ENCODE measurements at places on chromosomes 6 and 20.

DNA sequence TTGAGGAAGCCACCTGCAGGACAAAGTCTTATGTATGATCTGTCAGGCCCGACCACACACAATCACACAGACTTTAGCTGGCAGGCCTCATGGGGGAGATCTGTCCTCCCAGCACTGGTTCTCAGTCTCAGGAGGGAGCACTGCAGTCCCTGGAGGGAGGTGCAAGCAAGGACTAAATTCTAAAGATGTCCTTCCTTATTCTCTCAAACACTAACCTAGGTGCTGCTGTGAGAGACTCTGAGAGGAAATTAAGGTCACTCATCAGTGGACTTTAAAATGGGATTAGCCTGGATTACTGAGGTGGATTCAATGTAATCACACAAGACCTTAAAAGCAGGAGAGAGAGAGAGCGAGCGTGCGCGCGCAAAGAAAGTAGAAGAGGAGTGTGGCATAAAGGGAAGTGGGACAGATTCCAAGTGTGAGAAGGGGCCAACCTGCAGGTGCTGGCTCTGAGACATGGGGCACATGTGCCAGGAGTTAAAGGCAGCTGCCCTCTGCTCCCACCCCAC, 14.3 kb downstream of the GLO1 start:
- DNase-seq = no peak

GRCh38 chr20:51315390-51315789, 227.1 kb downstream of the NFATC2 start:
- no peak for DNase-seq

- no peak for DNase-seq
Observed at GRCh38 chr6:142013287-142013686, 119.4 kb upstream of the GJE1 start.

GRCh38 chr6:40831381-40831780, 207.6 kb downstream of the UNC5CL start:
- DNase-seq = no peak

GRCh38 chr6:158322400-158322723, 10.1 kb downstream of the TULP4 start:
- DNase-seq = no peak

DNA sequence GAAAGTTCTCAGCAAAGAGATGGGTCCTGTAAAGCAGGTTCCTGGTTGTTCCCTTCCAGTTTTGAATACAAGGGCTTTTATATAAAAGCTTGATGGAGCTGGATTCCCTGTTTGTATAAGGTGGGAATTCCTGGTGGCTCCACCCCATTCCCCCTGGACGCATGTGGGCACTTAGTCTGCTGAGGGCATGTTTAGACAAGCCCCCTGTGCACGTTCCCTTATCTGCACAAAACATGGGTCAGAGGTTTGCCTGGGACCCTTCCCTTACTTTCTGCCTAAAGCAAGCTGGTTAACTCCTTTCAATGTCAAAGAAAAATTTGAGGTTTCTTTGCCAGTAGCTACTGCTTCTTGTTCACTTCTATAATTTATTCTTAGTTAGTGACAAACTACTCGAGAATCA, 181.1 kb downstream of the BCKDHB start:
- DNase-seq = no peak

DNA sequence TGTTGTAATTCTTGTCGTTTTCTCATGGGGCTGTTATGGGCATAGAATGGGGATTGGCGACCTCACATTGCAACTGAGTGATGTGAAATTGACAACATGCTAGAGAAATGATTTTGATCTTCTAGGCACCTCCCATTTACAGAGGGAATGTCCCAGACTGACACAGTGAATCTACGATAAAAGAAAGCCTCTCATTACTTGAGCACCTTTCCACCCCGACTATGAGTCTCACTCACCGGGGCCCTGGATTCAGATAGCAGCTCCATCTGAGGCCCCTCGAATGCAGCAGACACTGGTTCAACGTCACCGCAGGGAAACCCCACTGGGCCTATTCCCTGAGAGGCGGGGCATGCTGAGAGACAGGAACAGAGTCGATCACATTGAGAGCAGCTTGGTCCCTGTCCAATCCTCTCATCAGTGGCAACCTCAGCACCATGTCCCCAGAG, 49.1 kb downstream of the NFATC2 start:
- DNase-seq = no peak

DNA sequence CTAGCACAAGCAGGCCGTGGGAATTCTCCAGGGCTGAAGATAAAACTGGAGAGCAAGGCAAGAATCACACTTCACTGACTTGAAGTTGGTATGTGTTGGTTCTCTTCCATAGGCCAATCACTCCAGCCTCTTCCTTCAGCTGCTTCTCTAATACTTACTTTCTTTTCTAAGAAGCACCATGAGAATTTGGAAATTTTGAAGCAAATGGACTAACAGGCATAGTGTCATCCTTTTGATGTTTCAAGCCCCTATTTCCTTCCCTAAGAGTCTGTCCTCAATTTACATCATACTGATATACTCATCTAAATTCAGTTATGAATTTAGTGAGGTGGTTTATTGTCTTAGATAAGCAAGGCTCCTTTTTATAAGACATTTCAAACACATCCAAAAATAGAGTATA, 24.0 kb downstream of the SLC26A8 start:
- DNase-seq = no peak

- DNase-seq = no peak
Observed at GRCh38 chr6:38750968-38751615, 36.0 kb downstream of the DNAH8 start.

- no peak for DNase-seq
Observed at GRCh38 chr6:156627524-156627923, 149.7 kb upstream of the ARID1B start.

DNA sequence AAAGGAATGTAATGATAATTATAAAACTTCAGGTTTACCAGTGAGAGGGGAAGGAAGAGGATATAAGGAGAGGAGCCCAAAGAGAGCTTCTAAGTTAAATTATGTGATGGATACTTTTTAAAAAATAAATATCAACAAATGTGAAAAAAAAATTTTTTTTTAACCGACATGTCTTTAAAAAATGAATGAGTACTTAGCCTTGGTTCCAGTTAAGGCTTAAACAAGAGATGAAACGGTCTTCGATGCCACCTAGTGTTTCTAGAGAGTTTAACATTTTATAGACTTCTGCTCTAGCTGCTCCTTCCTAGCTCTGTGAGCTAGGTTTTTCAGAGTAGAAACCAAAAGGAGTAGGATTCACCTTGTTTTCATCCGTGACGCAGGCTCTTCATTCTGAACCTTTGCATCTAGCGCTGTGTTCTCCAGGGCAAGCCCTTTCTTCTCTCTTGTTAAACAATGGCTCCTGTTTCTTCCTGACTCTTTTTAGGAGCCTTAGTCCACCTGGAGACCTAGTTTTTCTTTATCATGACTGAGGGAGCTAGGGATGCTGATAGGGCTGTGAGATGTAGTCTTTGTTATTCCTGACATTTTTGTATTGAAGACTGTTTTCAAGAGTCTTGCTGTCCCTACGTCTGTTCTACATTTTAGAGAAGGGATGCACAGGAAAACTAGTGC, 42.4 kb upstream of the GNRH2 start:
- no peak for DNase-seq

DNA sequence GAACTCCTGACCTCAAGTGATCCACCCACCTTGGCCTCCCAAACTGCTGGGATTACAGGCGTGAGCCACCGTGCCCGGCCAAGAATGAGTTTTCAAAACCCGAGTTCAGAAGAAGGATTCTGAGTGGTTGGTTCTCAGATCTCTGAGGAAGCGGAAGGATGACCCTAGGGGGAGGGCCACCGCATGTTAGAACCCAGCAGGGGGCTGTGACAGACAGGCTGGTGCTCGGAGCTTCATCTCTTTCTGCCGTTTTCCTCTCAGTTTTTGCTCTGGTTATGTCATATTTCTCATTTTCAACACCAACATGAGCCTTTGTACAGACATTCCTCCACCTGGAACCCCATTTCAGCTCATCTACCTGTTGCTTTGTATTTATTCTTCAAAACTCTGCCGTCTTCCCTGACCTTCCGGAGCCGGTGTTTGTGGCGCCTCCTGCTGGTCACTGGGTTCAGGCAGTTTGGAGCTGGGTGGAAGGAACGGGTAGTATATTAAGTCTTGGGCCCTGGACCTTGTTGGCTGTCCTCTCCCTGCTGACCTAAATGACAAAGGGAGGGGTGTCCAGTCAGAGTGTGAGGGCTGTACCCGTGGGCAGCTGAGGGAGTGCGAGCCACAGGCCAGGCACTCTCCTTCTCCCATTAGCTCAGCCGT, at the start of gene DEFB123:
DEFB123 (plus strand) TSS at position 621 of the 648 bp plus-strand sequence. CDS start 67 bp downstream, outside the sequence.
- no peak for DNase-seq

DNA sequence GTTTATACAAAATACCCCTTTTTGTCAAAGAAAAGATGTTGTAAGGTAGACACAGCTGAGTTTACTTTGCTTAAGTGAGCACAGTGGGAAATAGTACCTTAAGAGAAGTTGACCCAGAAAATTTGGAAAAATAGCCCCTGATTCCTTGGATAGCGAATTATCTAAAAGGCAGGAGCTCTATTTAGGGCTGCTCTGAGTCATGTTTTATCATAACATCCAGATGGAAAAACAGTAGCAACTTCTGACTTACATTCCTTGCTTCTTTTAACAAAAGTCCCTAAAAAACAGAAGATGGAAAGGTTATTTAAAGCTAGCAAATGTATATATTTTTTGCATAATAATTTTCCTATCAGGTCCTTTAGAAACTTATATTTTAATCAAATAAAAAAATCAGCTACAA, 59.0 kb downstream of the THEMIS start:
- no peak for DNase-seq

DNA sequence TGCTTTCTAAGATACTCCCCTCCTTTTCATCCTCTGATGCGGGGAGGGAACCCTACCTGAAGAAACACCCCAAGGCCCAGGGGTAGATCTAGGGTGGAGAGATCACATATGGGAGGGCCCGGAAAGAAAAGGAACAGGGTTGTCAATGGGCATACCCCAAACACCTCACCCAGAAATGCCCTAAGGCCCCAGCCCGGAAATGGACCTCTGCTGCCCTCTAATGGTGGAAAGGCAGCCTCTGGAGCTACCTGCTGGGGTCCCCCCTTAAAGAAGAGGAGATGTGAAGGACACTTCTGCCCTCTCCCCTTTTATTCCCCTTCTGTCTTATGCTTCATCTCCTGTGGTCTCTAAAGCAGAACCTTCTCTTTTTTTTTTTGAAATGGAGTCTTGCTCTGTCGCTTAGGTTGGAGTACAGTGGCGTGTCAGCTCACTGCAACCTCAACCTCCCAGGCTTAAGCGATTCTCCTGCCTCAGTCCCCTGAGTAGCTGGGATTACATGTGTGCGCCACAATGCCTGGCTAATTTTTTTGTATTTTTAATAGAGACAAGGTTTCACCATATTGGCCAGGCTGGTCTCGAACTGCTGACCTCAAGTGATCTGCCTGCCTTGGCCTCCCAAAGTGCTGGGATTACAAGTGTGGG, 458 bp upstream of the ARMC12 start:
- peak; percentile 71 for DNase-seq

GRCh38 chr20:40895182-40895581, 133.4 kb upstream of the TOP1 start:
- DNase-seq = no peak

DNA sequence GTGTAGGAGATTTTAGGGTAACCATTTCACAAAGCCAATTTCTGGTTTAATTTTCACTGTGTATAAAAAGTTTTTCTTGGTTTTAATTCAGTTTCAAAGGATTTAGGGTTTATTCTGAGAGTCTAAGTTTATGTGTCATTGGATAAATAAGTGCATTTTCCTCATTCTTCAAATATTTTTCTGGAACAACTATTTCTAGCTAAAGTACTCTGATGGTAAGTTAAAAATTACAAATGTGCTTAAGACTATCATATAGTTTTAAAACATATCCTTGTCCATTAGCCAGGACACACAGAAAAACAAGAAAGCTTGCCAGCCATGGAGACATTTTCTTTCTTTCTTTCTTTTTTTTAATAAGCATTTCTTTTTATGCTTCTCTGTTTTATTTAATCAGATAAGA, 333.0 kb downstream of the RFPL4B start:
- DNase-seq = no peak

GRCh38 chr6:152004896-152005295, 197.4 kb downstream of the ESR1 start:
- DNase-seq = no peak

DNA sequence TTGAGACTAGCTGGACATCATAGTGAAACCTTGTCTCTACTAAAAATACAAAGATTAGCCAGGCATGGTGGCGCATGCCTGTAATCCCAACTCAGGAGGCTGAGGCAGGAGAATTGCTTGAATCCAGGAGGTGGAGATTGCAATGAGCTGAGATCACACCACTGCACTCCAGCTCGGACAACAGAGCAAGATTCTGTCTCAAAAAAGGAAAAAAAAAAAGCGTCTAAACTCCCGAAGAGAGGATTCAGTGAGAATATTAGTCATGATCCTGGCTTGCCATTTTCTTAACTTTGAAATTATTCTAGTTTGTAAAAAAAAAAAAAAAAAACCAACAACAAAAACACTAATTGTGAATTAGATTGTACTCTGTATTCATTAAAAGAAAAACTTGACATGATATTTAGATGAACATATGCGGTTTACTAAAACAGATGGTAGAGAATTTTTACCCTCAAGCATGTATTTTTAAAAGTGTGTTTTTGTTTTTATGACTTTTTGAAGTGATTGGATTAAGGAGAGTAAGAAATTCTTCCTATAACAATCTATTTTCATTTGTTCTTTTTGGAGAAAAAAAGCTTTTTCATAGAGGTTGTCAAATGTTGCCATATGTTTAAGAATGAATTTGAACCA, 80.7 kb downstream of the UST start:
- DNase-seq = no peak

DNA sequence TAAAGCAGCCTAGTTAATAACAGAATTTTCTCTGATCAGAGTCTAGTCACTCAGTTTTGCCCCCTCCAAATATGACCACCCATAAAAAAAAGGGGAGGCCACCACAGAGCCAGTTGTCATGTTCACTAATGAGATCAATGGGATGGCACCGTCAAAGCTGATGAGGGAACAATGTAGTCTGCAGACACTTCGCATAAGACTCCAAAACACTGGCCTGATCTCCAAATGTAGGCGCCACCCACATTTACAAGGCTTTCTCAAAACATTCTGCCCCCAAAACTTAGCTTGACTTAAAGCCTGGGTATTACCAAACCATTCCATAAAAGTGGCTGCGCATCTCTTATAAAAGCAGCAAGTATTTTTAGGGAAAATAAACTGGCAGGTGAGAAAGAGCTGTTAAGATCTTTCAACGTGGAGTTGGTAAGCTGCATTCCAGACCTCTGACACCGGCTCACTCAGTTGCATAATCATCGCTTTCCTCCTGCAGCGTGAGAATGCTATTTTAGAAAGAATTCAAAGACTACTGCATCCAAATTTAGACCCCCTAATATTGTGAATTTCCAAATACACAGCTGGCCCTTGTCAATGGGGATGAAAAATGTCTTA, 59.3 kb downstream of the TBC1D7 start:
- no peak for DNase-seq

GRCh38 chr6:3538536-3538935, 81.7 kb upstream of the SLC22A23 start:
- no peak for DNase-seq

- no peak for DNase-seq
Observed at GRCh38 chr6:45174045-45174444, 154.1 kb upstream of the RUNX2 start.
